ENCODE measurements at places on chromosomes 2 and 18.

GRCh38 chr18:32010124-32010721 is 8.4 kb upstream of the RNF125 start:
- DNase-seq, result no peak

- no peak for DNase-seq
Observed at GRCh38 chr2:190932514-190932913, 51.9 kb downstream of the GLS start.

GRCh38 chr2:170354855-170355780 is 177.2 kb downstream of the MYO3B start:
- no peak for DNase-seq

GRCh38 chr2:136766073-136766404 is 694 bp downstream of the THSD7B start:
- no peak for DNase-seq

DNA sequence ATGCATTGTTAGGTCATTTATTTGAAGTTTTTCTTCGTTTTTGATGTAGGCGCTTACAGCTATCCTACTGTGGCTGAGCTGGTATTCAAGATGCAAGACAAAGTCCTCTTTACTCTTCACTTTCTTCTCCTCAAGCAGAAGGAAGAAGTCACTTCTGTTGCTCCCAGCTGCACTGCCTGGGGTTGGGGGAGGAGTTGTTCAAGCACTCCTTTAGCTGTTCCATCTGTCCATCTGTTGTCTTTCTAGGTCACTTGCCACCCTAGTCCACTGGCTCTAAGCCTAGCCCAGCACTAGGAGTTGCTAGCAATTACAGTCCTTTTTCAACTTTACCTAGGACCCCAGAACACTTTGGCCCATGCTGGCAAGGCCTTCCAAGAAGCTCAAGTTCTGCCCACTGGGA is 200.6 kb upstream of the RBMS1 start:
- no peak for DNase-seq
